Small intestine (tissue), 16 donors: ENCODE measurements at places on chromosomes 7 and 10. TPM values are rescaled to one million over a fixed set of nuclear protein-coding genes. Genes with fewer than 3 reads are reported as not detected.

LIPK gene
- polyA plus RNA-seq, result not detected

GRCh38 chr10:8637640-8638039, 583.2 kb downstream of the GATA3 start:
- DNase-seq, result no peak
- H3K27me3 ChIP-seq, result no peaks in the 10 kb centered on the region

SFMBT2 gene
- polyA plus RNA-seq, result 1.6 TPM

GRCh38 chr10:131041031-131041430, 270.5 kb downstream of the TCERG1L start:
- H3K27me3 ChIP-seq, result no peaks in the 10 kb centered on the region
- DNase-seq, result no peak
- no peaks in the 10 kb centered on the region for H3K36me3 ChIP-seq

- no peaks in the 10 kb centered on the region for H3K36me3 ChIP-seq
- no peak for DNase-seq
- no peak overlapping the region for H3K27ac ChIP-seq
- H3K27me3 ChIP-seq, result no peaks in the 10 kb centered on the region
- H3K4me1 ChIP-seq, result no peaks in the 10 kb centered on the region
These were observed 246.4 kb downstream of the GATA3 start for GRCh38 chr10:8300925-8301324.
